Naive B cell (primary cell): ENCODE measurements at places on chromosomes 3 and 15. TPM values are rescaled to one million over a fixed set of nuclear protein-coding genes. Genes with fewer than 3 reads are reported as not detected.

GRCh38 chr15:55816017-55816416, 73.1 kb upstream of the PRTG start:
- DNase-seq, result no peak
- no peaks in the 10 kb centered on the region for H3K4me1 ChIP-seq
- no peak overlapping the region for H3K4me3 ChIP-seq
- H3K27me3 ChIP-seq, result no peaks in the 10 kb centered on the region

The NR1I2 gene
- not detected for polyA plus RNA-seq

The TIGIT gene
- polyA plus RNA-seq, result 0.64 TPM

GRCh38 chr3:114841515-114841914, 305.6 kb downstream of the ZBTB20 start:
- H3K27ac ChIP-seq, result no peak overlapping the region
- DNase-seq, result no peak
- H3K27me3 ChIP-seq, result no peaks in the 10 kb centered on the region
- H3K4me1 ChIP-seq, result peaks cover 1% of the 10 kb centered on the region
- H3K4me3 ChIP-seq, result no peak overlapping the region

- H3K27me3 ChIP-seq, result no peaks in the 10 kb centered on the region
- peaks cover 59% of the 10 kb centered on the region for H3K4me1 ChIP-seq
- DNase-seq, result no peak
- no peaks in the 10 kb centered on the region for H3K36me3 ChIP-seq
These were observed 400 bp downstream of the RAB43 start for GRCh38 chr3:129121016-129121791.

The CCDC54 gene
- polyA plus RNA-seq, result not detected

The CRBN gene
- 93.1 TPM for polyA plus RNA-seq
